ENCODE measurements at places on chromosomes 3 and 15.

DNA sequence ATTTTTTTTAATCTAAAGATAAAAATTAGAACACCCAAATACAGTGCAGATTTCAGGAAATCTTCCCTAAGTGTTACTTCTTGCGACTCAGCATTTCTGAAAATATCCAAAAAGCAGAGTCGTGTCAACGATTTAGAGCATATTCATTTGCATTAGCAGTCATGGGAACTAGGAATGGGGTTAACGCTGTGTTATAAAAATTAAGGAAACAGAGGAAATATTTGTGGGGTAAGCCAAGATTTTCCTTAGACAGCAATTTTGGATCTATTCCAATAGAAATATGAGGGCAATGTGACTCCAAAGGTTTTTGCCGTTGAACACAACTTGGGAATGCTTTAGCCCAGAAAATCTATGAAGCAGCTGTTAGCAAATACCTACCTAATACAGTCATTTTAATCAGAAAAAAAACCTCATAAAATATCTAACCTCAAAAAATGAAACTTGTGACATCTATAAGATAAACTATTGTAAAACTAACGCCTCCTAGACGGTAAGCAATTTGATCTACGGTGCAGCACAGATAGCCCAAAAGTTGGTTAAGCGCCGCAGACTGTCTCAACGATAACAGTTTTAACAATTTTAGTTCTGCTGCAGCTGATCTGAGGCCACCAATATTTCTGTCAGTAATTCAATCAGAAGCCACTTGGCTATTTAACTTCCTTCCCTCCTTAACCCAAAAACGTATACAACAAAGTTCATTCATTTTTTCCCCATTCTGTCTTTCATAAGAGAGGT, 5.8 kb upstream of the ATP11B start:
- DNase-seq, result no peak

DNA sequence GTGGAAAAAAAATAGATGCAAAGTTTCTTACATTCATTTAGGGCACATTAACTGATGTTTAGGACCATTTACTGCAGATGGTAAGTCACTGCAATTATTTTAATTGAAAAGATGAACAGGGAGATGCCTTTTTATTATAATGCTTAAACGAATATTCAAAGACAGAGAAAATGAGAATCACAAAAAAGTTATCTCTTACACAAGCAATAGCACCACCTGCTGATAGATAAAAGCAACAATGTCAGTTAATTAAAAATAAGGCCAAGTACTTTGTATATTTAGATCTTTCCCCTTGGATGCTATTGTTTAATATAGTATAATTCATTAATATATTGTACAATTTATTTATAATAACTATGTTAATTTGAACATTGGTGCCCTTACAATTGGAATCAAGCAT, 55.9 kb downstream of the IFT80 start:
- DNase-seq, result no peak

DNA sequence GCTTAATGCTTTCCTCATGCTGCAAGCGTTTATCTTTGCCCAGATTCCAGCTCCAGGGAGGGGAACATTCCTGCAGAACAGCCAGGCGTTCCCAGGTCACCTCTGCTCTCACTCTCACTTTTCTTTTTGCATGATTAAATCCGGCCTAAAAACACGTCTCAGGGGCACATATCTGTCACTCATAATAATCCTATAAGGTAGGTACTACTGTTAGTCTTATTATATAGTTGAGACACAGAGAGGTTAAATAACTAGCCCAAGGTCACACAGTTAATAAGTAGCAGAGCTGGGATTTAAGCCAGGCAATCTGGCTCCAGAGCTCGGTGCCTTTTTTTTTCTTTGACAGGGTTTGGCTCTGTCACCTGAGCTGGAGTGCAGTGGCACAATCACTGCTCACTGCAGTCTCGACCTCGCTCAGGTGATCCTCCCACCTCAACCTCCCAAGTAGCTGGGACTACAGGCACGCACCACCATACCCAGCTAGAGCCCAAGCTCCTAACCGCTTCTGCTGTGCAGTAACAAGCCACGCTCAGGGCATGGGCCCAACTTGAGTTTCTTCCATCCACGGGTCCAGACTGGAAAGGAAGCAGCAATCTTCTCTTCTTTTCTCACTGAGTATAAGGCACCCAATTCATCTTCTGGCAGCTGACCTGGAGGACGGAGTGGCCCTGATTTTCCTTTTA, 96.5 kb downstream of the LIPC start:
- no peak for DNase-seq

DNA sequence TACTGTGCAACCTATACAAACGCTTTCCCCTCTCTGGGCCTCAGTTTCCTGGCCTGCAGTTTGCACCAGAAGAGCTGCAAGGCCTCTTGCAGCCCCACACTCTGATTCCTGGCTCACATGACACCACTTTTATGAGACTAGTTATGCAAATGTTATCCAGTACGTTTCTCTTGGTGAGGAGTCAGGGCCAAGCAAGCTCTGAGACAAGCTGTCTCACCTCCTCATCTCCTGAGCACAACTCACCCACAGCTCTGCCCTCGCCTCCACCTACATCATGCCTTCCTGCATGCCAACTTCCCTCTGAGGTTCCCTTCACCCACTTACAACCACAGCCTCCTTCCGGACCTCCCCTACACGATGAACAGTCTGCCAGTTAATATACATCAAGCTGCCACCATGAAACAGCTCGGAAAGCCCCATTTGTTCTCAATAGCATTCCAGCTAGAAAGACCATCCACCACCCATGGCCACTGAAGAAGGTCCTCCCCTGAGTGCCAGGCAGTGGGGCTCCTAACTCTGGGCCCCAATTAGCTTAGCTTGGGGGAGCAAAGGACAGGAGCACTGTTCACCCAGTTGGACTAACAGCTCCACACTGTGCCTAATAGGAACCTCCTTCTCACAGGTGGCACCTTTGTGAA, 25.0 kb downstream of the CRYGS start:
- DNase-seq, result no peak

DNA sequence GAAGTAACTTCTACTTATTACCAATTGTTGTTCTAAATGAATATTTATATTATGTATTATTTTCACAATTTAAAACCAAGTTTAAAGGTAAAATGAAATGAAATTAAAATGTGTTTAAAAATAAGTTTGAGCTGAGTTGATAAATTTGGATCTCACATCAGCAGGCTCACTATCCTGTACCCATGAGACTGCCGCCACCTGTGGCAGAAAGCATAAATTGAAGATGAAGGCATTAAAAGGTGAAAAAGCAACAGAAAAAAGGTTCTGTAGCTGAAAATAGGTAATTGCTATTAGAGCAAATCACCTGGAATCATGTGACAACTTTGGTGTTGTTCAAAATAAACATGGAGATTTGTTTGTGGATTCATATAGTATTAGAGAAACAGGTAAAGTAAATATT, 133.0 kb upstream of the CADM2 start:
- DNase-seq, result no peak

DNA sequence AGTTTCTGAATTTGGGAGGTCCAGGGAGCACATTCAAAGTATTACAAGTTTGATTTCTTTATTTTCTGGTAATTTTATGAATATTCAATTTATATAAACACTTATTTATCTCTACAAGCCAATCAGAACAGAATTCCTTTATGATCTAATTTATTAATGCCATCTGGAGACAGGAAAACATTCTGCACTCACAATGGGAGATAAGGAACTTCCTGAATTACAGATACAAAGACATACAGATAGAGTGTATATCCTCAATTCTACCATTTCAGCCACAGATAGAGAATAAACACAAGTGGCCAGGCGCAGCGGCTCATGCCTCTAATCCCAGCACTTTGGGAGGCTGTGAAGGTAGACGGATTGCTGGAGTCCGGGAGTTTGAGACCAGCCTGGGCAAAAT, 86.0 kb downstream of the IQCH start:
- no peak for DNase-seq

GRCh38 chr3:37997342-37997741, 6.8 kb downstream of the VILL start:
- DNase-seq, result no peak

DNA sequence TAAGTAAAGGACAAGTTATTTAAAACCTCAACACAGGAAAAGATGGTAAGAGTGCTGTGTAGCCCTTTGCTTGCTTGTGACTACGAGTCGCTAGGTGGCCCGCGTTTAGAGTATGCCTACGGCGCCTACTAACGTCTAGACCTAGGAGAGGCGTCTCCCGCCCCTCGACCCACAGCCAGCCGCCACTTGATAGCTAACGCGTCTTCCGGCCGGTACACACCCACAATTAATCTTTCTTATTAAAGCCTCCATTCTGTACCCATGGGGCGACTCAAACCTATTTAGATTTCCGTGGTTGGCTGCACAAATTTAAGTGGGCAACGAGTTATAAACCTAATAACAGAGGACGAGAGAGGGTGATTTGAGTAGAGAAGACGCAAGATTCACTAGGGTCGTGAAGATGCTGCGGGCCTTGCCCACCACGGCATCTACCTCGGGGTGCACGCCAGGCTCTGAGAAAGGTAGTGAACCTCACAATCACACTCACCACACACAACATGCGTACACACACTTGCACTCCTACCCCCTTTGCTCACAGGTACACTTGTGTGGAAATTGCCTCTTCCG, 12.0 kb downstream of the SOX2 start:
- no peak for DNase-seq

GRCh38 chr3:9217784-9218513, 31.5 kb downstream of the SRGAP3 start:
- DNase-seq, result no peak

- DNase-seq, result no peak
Measured at GRCh38 chr3:154227531-154227930, 96.8 kb downstream of the DHX36 start.

DNA sequence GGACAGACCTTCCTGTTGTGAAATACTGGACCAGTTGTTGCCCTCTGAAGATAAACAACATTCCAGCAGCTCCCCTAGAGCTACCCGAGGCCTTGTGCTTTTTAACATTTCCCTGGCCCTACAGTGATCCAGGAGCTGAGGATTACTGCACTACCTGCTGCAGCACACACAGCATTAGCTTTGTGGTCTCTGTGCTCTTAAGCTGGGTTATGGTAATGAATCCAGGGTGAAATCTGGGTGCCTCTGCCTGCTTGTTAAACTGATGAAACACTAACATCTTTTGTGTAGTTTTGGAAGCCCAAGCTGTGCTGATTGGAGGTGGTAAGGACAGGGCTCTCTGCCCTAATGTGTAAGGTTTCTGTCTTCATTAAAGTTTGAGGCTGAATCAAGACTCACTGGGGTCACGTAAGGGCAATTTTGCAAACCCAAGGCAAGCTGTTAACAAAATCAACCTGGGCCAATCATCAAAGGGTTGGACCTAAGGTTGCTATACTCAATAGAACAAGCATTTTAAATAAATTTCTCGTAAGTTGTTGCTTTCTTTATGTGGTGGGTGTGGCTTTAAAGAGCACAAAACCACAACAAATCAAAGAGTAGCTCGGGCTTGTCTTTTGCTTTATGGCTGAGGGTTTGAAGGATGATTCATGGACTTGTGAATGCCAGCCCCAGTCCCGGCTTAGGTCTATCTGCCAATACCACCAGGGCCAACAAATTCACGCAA, 183.9 kb downstream of the TPRG1 start:
- no peak for DNase-seq

GRCh38 chr3:32842987-32843386, 25.2 kb downstream of the TRIM71 start:
- DNase-seq, result no peak

DNA sequence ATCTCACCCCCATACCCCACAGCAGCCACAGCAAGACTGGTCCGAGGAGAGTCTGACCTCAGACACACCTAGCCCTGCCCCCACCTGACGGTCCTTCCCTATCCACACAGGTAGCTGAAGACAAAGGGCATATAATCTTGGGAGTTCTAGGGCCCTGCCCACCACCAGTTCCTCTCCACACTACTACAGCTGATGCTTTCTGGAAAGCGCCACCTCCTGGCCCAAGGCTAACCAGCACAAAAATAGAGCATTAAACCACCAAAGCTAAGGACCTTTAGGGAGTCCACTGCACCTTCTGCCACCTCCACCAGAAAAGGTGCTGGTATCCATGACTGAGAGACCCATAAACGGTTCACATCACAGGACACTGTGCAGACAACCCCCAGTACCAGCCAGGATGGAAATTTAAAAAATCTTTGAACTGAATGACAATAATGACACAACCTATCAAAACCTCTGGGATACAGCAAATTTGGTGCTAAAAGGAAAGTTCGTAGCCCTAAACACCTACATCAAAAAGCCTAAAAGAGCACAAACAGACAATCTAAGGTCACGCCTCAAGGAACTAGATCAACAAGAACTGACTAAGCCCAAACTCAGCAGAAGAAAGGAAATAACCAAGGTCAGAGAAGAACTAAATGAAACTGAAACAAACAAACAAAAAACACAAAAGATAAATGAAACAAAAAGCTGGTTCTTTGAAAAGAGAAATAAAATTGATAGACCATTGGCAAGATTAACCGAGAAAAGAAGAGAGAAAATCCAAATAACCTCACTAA, 122.1 kb upstream of the TPRG1 start:
- no peak for DNase-seq

GRCh38 chr15:63023351-63023945, 19.1 kb upstream of the TPM1 start:
- no peak for DNase-seq

- no peak for DNase-seq
Measured at GRCh38 chr15:42069025-42069424, 25.3 kb downstream of the PLA2G4D start.

DNA sequence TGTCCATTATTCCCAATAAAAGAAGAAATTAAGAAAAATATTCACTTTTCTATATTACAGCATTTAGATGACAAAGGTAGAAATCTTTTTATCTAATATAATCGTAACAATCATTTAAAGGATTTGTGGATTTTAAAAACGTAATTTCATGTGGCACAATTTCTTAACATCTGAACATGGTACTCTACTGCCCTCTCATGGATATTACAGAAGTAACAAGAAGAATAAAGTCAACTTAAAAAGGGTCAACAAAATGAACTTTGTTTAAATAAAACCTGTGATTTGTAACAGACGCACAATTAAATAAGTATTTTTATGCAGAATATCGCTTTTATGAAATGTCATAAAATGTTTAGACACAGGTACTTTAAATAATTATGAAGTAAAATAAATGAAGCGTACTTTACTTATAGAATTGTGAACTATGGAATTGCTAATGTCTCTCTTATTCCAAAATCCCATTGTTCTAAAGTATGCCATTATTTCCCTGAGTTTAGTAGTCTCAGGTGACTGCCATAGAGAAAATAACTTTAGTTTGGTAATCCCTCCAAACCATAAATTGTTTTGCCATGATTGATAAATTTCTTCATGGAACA, 366.8 kb upstream of the ZNF385D start:
- no peak for DNase-seq

Data from GM19239 (cell line).